ENCODE measurements at places on chromosomes 16 and 17. TPM values are rescaled to one million over a fixed set of nuclear protein-coding genes. Genes with fewer than 3 reads are reported as not detected.

DNA sequence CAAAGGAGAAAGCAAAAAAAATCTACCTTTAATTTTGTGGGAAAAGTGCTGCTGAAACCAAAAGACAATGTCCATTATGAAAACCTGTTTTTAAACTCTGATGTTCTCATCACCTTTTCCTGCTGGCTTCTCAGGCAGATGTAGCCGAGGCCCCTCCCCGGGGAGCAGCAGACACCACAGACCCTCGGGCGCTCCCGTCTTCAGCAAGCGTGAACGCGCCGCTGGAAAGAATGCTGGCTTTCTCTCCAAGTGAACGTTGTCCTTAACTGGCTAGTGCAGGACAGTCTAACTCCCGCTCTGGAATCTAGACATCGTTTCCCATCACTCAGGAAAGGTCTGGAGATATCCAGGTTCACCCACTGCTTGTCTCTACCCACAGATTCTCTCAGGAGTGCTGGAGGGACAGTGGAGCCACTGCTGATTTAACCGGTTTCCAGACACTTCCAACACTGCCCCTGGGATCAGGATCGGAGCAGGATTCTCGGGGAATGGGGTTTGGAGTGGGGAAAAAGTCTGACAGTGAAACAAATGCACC is 211.2 kb downstream of the RBFOX3 start:
- DNase-seq = no peak

DNA sequence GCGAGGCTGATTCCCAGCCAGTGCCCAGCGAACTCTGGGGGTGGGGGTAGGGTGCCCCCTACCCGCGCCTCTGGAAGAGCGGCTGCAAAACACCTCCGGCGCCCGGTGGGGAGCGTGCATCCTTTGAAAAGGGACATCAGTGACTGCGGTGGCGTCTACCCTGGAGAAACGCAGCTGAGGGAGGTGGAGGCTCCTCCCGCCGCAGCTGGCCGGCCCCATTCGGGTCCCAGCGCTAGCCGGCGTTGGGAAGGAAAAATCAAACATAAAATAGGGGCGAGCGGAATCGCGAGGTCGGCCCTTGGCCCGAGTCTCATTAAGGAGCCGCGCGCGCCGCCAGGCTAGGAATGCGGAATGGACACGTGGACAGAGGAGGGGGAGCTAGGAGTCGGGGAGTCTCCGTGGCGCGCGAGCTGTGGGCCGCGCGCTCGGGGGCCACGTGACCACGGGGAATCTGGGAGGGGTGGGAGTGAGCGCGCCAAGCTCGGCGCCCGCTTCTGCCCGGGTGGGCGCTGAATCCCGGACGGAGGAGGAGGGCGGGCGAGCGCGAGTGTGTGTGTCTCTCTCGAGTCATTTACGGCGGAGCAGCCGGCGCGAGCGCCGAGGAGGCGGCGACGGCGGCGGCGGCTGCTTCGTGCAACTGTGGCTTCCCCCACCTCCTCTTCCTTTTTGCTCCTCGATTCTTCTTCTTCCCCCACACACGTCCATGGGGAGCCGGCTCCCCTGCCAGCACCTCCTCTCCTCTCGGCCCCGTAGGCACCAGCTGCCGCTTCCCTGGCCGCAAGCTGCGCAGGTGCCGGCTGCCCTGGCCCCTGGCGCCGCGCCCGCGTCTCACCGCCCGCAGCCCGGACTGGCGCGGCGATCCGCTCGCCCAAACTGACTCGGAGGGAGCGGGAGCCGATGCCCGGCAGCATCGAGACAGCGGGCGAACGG is at the start of gene TMEM132E:
Gene TMEM132E, plus strand, starts transcription at position 566 of the 930 bp plus-strand sequence. CDS start 1,495 bp downstream, outside the sequence.
- no peak for DNase-seq

- no peak for DNase-seq
These were observed 7.9 kb downstream of the SEPTIN12 start for GRCh38 chr16:4780235-4780634.

- no peak for DNase-seq
These were observed 30.7 kb downstream of the CDRT4 start for GRCh38 chr17:15436473-15437302.

GRCh38 chr17:68329331-68329730 is 38.0 kb downstream of the ARSG start:
- DNase-seq = no peak

- DNase-seq = peak; percentile 78
These were observed 33.9 kb downstream of the JPH3 start for GRCh38 chr16:87636050-87636684.

ZFP3 gene
- 12.7 TPM for total RNA-seq

- no peak for DNase-seq
These were observed 17.8 kb downstream of the PFAS start for GRCh38 chr17:8266648-8267479.

SGCA gene
- total RNA-seq = not detected

DNA sequence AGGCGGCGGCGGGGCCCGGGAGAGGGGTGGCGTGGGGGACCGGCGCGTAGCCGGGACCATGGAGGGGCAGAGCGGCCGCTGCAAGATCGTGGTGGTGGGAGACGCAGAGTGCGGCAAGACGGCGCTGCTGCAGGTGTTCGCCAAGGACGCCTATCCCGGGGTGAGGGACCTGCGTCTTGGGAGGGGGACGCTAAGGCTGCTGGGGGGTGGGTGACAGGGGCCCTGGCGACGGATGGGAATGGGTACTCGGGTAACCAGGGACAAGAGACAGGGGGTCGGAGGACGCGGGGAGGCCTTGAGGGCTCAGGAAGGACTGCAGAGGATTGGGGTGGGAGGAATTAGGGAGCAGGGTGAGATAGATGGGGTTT is 243 bp downstream of the RND2 start:
- no peak for DNase-seq

APOH gene
- total RNA-seq = not detected

- DNase-seq = no peak
These were observed 30.3 kb downstream of the LDHD start for GRCh38 chr16:75086281-75086680.

- DNase-seq = no peak
These were observed 17.2 kb upstream of the TMEM92 start for GRCh38 chr17:50256826-50257618.

GRCh38 chr17:40111221-40112128 is 10.3 kb upstream of the MSL1 start:
- peak; percentile 74 for DNase-seq

TERB1 gene
- 0.25 TPM for total RNA-seq

DNA sequence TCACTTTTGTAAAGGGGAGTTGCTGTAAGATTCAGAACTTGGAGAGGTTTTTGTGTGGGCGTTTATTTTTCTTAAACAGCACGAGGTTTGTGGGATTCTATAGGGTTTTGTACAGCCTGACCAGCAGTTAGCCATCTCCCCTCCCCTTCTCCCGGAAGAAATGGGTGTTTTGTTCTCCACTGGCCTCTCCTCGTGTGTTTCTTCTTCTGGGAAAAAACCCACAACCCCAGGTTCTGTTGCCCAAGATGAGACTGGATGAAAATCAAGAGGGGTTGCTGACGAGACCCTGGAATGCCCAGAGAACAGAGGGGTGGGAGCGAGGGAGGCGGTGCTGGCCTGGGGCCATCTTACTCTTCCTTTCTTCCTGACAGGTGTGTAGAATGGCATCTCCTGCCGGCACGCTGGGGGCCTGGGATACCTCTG is 186.1 kb downstream of the MSI2 start:
- no peak for DNase-seq

DNA sequence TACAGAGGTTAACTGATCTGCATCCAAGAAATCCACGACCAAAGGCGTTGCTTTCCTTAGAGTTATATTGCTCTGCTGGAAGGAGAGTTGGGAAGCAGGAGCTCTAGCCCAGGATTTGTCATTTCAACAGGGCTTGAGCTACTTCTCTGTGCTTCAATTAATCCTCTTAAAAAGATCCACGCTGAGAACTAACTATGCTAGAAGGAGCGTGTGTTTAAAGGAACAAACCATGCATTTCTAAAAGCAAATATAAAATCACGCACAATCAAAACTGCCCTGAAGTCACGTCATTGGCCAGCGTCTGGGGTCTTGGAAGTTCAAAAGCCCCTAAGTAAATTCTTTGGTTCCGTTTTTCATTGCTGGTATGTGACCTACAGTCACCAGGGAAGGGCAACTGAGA is 1.1 kb downstream of the ARL6IP1 start:
- DNase-seq = no peak

SSTR5 gene
- not detected for total RNA-seq

DNA sequence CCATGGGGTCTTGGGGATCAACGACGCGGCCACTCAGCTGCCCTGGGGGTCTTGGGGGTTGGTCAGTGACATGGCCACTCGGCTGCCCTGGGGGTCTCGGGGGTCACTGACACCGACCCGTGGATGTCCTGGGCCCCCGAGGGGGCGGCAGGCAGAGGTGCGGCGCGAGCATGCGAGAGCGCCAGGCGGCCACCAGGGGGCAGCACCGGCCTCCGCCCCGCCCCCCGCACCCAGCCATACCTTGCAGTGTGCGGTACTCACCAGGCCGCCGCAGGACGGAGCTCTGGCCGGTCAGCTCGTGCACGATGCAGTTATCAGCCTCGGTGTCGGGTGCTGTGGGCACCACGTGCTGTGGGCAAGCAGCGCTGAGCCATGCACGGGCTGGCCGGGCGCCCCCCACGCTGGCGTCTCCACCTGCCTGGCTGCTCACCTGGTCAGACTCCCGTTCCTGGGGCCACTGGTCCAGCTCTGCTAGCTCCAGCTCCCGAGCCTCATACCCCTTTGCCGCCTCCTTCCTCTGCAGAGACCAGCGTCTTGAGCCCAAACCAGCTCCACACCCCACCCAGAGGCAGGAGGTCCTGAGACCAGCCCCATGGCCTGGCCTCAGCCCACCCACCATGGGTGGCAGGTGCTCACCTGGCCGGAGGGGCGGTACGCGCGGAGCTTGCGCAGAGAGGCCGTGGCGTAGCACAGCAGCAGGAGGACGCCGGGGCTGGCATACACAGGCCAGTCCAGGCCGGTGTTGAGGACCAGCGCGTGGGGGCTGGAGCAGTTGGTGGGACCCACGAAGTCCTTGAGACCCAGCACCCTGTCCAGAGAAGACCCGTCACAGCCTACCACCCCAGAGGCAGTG is 31.2 kb downstream of the CTU2 start:
- DNase-seq = peak; percentile 68

DNA sequence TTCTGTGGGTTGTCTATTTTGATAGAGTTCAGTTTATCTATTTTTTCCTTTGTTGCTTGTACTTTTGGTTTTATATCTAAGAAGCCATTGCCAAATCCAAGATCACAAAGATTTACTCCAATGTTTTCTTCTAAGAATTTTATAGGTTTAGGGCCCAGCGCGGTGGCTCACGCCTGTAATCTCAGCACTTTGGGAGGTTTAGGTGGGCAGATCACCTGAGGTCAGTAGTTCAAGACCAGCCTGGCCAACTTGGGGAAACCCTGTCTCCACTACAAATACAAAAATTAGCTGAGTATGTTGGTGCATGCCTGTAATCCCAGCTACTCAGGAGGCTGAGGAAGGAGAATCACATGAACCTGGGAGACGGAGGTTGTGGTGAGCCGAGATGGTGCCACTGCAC is 13.7 kb upstream of the ITGA3 start:
- DNase-seq = no peak

GRCh38 chr16:75764154-75764768 is 38.0 kb upstream of the CPHXL start:
- DNase-seq = peak; percentile 60

- DNase-seq = no peak
These were observed 5.5 kb downstream of the KRT40 start for GRCh38 chr17:40978575-40979151.

NPIPA2 gene
- total RNA-seq = 4.5 TPM

- no peak for DNase-seq
These were observed 25.9 kb downstream of the RNF43 start for GRCh38 chr17:58391302-58391984.

GRCh38 chr16:84199861-84200260 is 8.9 kb downstream of the ADAD2 start:
- no peak for DNase-seq

HOXB2 gene
- total RNA-seq = 31.9 TPM

DNA sequence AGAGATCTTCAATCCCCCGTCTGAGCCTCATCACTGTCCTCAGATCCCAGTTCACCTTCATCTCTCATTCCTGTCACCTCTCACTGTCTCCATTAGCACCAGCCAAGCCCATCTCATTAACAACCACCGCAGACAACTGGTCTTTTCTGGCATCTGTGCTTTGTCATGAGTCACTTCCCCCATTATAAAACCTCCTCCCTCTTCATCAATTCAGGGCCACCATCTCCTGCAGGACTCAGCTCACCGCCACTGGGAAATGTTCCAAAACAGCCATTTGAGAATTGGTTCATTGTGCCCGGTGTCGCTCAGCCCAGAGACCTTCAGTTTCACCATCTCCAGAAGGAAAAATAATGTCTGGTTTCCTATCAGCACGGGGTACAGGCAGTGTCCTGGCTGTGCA is 56.9 kb upstream of the TEKT3 start:
- no peak for DNase-seq

STH gene
- total RNA-seq = not detected

DNA sequence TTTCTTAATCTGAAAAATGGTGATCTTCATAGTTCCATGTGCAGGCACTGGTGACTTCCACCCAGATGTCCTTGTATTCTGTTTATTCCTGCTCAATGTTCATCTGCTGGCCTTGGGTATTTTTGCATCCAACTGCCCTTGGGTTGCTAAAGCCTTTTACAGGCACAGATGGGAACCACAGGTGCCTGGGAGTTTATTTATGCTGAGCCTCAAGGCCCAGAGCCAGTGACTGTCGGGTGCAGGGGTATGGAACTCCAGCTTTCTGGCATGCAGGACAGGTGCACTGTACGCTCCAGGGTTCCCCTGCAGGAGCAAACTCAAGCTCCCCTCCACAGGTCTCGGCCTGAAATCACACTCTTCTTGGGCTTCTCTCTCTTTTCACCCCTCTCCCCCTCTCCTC is 22.3 kb downstream of the DYNLRB2 start:
- DNase-seq = no peak

DNA sequence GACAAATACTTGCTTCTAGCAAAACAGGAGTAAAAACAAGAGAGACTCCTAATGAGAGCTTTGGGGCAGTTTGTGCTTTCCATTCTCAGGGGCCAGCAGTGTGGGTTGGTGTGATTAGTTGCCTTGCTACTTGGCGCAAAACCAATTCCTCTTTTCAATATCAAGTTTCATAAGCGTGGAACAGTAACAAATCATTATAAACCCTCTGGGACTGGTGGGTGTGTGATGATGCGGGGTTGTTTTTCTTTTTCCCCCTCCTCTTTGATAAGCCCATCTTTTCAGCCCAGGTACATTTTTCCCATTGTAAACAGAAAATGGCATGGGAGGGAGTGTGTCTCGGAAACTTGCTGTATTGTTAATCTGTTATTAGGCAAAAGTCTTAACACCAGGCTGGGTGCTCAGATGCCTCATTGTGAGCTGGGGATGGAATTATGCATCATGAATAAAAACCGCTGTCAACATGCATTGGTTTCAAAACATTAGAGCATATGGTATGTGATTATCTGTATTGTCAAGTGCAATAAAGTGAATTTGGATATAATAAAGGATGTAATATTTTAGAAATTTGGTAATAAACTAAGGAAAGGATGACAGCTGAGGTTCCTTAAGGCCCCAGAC is 166.4 kb downstream of the CCDC182 start:
- no peak for DNase-seq

- no peak for DNase-seq
These were observed 2.6 kb upstream of the IL17C start for GRCh38 chr16:88635671-88636319.

DNA sequence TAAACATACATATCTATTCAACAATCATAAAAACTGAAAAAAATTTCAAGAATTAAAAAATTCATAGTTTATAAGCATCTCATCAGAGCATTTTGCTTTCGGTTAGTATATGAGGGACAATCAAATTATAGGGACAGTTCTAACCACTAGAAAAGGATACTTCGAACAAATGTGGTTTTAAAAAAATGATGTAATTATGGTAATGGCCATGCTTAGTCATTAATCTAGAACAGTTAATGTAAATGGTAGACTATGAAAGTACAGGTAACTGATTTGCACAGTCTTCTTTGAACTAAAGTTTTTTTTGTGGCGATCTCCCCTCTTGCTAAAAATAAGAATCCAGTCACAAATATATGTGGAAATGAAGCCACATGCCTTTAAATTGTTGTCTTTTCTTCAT is 63.5 kb upstream of the PHOSPHO1 start:
- no peak for DNase-seq

TSEN54 gene
- total RNA-seq = 53.1 TPM

Measured in naive thymus-derived CD8-positive, alpha-beta T cell (primary cell).